ENCODE measurements at places on chromosomes 11 and 22.
A peak's percentile ranks its signal among the peaks of the same experiment; 100 is the strongest.

GRCh38 chr22:19629720-19630419 is 84.4 kb upstream of the SEPTIN5 start:
- no peaks in the 10 kb centered on the region for H3K36me3 ChIP-seq
- H3K4me1 ChIP-seq, result no peaks in the 10 kb centered on the region
- H3K27me3 ChIP-seq, result no peaks in the 10 kb centered on the region
- H3K4me3 ChIP-seq, result no peak overlapping the region
- peak; percentile 85 for DNase-seq

DNA sequence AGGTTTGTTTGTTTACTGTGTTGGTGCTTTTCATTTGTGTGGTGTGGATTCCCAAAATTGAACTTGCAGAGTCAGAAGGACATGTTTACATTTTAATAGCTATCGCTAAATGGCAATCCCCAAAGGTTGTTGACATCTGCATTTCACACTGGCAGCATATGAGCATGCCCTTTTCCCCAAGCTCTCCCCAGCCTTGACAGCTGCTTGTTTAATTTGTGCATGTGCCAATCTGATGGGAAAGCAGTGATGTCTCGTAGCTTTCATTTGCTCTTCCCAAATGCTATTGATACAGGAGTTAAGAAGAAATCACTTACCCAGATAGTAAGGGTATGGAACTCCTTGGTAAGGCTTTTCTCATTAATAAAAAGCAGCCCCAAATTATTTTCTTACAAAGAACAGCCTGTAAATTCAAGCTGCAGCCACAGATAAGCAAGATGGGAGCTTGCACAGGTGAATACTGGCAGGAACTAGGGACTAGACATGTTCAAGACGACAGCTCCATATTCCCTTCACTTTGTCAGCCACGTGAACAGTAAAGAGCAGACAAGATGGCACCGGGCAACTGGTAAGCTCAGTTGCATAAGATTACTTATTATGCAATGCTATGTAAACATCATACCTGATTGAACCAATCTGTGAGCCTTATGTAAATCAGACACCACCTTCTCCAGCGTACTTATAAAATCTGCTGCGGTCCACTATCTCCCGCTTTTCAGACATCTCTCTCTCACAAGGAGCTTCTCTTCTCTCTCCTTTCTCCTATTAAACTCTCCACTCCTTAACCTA is 87.4 kb downstream of the IGLL5 start:
- H3K36me3 ChIP-seq, result no peaks in the 10 kb centered on the region
- no peaks in the 10 kb centered on the region for H3K4me1 ChIP-seq
- no peak overlapping the region for H3K4me3 ChIP-seq
- no peak for DNase-seq
- no peaks in the 10 kb centered on the region for H3K27me3 ChIP-seq

DNA sequence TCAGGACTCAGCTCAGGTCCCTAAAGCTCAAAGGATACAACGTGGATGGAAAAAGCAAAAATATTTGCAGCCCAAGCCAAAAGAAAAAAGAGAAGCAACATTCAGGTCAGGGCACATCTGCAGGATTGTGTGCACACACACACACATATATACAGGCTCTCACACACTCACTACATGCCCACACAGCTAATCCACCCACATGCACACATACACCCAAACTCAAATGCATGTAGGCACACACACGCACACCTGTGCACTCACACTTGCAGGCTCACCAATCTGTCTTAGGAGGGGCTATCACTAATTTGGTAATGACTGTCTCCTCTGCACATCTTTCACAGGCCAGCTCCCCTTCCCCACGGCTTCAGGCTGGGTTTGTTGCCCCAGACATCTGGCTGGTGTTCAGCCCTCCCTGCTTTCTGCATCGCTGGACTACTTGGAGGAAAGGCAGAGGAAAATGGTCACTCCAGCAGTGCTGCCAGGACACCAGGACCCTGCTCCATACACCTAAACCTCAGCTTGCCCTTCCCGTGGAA is 103.6 kb upstream of the DRD2 start:
- no peak overlapping the region for H3K27ac ChIP-seq
- no peaks in the 10 kb centered on the region for H3K36me3 ChIP-seq
- no peak overlapping the region for H3K4me3 ChIP-seq

DNA sequence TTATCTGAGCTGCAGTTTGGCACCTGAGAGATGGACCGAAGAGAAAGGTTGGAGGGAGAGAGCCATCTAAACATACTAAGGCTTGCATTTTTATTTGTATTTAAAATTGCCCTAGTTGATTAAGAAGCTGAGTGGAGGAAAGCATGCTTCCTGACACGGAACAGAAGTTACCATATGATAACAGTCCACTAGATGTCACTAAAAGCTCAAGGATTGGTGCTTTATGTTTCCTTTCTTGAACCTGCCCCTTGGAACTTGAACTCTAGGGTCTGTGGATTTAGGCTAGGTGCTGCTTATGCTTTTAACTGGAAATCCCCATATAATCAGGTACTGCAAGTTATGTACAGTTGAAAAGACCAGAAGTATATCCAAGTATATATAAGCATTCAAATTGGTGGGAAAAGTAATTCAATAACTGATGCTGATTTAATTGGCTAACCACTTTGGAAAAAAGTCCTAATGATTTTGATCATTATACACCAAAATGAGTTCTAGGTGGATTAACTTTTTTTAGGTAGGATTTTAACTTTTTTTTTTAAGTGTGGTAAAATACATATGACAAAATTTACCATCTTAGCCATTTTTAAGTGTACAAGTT is 9.5 kb downstream of the RBMXL2 start:
- H3K27ac ChIP-seq, result no peak overlapping the region
- H3K27me3 ChIP-seq, result peaks cover 20% of the 10 kb centered on the region
- H3K36me3 ChIP-seq, result no peaks in the 10 kb centered on the region

GRCh38 chr11:116984589-116984988 is 113.6 kb downstream of the SIK3 start:
- peak overlapping the region; percentile 8 for H3K27ac ChIP-seq
- DNase-seq, result no peak
- H3K36me3 ChIP-seq, result no peaks in the 10 kb centered on the region
- H3K27me3 ChIP-seq, result no peaks in the 10 kb centered on the region
- H3K4me1 ChIP-seq, result no peaks in the 10 kb centered on the region
- H3K4me3 ChIP-seq, result no peak overlapping the region

- DNase-seq, result peak; percentile 20
- no peaks in the 10 kb centered on the region for H3K27me3 ChIP-seq
- H3K4me3 ChIP-seq, result no peak overlapping the region
- no peaks in the 10 kb centered on the region for H3K36me3 ChIP-seq
Measured at GRCh38 chr11:12330485-12331231, 46.7 kb upstream of the PARVA start.

GRCh38 chr11:116533186-116533825 is 239.5 kb downstream of the BUD13 start:
- H3K27ac ChIP-seq, result no peak overlapping the region
- H3K4me1 ChIP-seq, result no peaks in the 10 kb centered on the region
- no peaks in the 10 kb centered on the region for H3K27me3 ChIP-seq
- H3K36me3 ChIP-seq, result no peaks in the 10 kb centered on the region

GRCh38 chr11:90737444-90738050 is 514.7 kb upstream of the CHORDC1 start:
- H3K4me1 ChIP-seq, result no peaks in the 10 kb centered on the region
- DNase-seq, result no peak
- no peak overlapping the region for H3K27ac ChIP-seq
- H3K27me3 ChIP-seq, result no peaks in the 10 kb centered on the region
- H3K36me3 ChIP-seq, result no peaks in the 10 kb centered on the region

GRCh38 chr22:43849731-43850130 is 12.6 kb downstream of the SULT4A1 start:
- H3K4me1 ChIP-seq, result no peaks in the 10 kb centered on the region
- no peaks in the 10 kb centered on the region for H3K36me3 ChIP-seq
- no peak overlapping the region for H3K27ac ChIP-seq
- no peak for DNase-seq
- no peaks in the 10 kb centered on the region for H3K27me3 ChIP-seq
- H3K4me3 ChIP-seq, result no peak overlapping the region

Data from cardiac muscle cell (in vitro differentiated cells and primary cell).